HFF-Myc (cell line): ENCODE measurements at places on chromosomes 7 and 10.

DNA sequence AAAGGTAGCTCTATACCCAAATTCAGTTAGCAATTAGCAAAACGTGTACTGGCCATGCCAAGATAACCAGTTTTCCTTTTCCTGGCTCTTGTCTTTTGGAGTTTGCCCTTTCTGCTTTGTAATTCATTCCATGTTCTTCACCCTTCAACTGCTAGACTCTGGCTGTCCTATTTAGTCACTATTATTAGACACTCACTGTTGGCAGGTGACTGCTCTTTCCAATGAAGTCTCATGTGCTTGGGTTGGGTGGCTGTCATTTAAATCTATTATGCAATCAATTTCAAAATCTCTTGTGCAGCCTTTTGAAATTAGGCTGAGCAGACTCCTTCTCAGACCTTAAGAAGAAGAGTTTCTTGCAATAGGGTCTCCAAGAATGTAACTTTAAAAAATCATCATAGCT lies 266.5 kb downstream of the GPR158 start:
- DNase-seq: no peak

- DNase-seq: no peak
Observed at GRCh38 chr7:150648353-150649079, 16.3 kb upstream of the GIMAP6 start.

DNA sequence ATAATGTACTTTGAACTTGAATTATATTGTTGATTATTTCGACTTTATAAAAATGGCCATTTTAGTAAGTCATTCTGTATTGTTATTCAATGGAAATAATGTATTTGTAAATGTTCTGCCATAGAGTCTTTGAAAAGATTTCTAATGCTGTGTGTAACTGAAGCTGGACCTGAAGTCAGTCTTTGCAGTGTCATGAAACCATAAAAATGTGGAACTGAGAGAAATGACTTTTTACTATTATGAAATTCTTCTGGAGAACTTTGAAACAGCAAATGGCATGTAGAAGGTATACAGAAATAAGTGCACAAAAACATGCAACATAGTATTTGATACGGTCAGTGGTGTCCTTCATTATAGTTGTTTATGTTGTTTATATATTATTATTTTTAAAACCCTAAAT lies 59.7 kb upstream of the ADRA2A start:
- DNase-seq: no peak

DNA sequence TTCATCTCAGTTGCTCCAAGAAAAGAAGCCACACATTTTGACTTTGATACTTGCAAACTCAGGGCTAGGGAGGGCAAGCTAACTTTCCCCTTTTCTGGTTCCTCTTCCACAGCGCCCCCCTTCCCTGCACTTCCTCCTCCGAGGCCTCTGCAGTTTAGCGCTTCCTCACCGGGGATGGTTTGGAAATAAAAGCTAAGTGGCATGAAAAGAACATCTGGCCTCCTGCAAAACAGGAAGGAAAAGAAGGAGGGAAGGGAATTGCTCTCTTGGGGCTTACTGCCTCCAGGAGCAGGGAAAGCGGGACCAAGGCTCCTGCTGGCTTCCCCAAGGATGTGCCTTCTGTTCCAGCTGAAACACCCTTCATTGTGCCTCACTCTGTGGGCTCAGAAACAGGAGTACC lies 42.3 kb downstream of the PRKCQ start:
- DNase-seq: no peak

DNA sequence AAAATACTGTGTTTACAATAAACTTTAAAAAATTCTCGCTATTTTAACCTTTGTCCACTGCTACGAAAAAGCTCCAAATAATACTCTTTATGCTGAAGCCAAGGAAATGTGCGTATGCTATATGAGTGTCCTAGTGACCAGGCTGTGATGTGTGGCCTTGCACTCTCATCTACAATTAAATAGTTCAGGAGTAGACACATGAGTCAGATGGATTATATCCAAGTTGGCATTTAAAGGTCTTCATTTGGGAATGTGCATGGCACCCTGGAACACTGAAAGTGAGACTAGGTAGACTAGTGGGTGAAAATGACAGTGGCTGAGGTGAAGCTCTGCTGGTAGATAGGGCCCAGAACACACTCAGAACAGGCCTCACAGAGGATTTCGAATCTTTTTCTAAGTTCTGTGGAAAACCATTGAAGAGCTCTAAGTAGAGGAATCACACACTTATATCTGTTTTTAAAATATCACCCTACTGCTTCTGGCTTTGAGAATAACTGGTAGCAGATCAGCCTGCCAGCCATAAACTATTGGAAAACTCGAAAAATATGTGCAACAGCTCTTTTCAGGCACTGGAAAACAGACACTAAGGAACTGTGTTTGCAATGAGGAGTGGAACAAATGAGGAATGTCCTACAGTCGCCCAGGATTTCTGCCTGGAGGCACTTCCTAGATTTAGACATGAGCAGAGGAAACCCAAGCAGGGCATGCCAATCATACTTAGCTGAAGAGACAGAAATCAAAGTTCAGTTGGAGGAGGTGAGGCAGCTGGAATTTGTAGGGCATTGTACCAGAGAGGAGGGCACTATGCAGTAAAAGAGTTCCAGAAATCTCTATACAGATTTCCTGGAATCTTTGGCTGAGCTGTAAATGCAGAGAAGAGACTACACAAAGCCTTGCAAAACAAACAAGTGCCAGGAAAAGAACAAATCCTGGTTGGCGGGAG lies 603.8 kb upstream of the LRRTM3 start:
- DNase-seq: no peak

- DNase-seq: no peak
Observed at GRCh38 chr10:44983895-44984278, 5.3 kb upstream of the DEPP1 start.

DNA sequence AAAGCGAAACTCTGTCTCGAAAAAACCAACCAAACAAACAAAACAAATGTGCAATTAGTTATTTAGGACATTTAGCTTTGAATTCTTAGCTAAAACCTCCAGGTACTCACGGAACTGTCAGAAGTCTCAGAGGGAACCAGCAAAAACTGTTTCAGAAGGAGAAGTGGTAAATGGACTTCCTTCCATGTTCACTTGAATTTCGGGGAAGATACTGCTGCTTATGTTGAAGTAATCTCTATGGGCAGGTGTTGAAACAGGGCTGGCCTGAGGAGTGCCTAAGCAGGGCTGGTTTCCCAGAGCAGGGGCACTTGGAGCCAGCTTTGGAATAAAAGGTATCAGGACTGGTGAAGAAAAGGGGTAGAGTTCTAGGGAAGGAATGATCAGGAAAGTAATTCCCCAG lies 2.4 kb upstream of the EXOC6 start:
- DNase-seq: no peak

GRCh38 chr7:107799647-107800264 lies 3.3 kb downstream of the SLC26A3 start:
- DNase-seq: no peak

GRCh38 chr7:7761974-7762779 lies 43.8 kb upstream of the RPA3 start:
- DNase-seq: no peak

GRCh38 chr10:36500266-36500665 lies 625.1 kb upstream of the ANKRD30A start:
- DNase-seq: no peak

GRCh38 chr7:120441850-120442249 lies 168.9 kb downstream of the KCND2 start:
- no peak for DNase-seq

- DNase-seq: no peak
Observed at GRCh38 chr10:11105676-11106004, 88.0 kb downstream of the CELF2 start.

- no peak for DNase-seq
Observed at GRCh38 chr10:74587109-74587854, 239.1 kb upstream of the KAT6B start.

- DNase-seq: no peak
Observed at GRCh38 chr10:116070743-116071320, 202.2 kb downstream of the GFRA1 start.

GRCh38 chr10:2611603-2612002 lies 455.7 kb upstream of the PFKP start:
- no peak for DNase-seq

GRCh38 chr10:50618624-50619023 lies 5.1 kb downstream of the SGMS1 start:
- no peak for DNase-seq
